ENCODE measurements at places on chromosomes 4 and X.

DNA sequence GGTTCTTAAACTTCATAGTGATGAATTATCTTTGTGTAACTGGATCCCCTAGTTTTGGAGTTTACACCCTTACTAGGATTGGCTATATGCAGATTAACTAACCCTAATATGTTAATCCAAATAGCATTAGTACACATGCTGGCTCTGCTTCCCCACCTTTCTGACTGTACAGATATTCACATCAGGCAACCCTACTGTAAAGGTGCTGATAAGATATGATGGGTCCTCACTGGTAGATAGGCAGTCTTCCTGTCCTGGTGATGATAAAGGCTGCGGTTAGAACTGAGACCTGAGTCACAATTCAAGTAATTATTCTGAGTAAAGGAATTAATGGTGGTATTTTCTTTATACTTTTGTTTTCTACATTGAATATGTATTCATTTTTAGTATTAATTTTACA is 118.6 kb downstream of the COL4A5 start:
- no peak for DNase-seq

DNA sequence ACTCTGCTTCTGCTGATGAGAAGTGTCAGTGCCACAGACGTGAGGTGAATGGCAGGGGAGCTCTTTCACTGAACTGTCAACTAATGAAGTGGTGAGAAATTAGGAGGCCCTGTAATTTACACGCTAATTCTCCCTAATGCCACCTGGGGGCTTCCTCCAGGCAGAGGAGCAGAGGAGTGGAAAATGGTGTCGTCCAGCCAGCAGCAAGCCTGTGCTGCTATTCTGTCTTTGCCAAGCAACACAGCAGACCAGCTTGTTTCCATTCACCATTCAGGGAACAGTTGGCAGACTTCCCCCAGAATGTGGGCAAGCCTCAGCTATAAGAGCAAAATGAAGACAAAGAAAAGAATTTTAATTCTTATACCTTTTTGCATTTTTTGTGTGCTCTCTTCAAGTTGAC is 245.2 kb upstream of the TET2 start:
- no peak for DNase-seq

DNA sequence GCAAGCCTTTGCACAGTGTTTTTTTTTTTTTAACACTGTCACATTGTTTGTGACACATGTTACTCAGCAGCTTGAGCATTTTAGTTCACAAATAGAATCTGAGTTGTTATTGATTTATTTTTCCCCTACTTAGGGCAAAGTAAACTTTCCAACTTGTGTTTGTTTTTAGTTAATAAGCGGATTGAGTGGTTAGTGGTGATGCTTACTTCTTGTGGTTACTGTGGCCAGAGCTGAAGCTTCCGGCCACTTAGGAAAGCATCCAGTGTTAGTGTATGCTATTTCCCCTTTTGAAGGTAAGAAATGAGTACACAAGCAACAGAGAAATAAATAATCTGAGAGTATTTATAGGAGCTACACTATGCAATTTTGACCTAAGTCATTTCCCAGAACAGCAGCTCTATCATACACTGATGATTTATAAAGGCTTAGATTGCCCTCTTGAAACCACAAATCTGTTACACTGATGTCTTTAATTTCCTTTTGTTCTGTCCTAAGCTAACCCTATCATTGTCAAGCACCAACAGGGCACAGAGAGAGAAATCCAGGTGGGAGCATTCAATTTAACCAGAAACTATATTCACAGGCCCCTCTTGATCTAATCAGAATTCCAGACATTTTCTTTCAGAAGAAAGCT is 2464.6 kb downstream of the PCDH7 start:
- DNase-seq: no peak

- no peak for DNase-seq
Observed at GRCh38 chrX:124440695-124441094, 94.3 kb downstream of the SH2D1A start.

GRCh38 chrX:30893206-30893605 is 4.2 kb upstream of the TAB3 start:
- no peak for DNase-seq

DNA sequence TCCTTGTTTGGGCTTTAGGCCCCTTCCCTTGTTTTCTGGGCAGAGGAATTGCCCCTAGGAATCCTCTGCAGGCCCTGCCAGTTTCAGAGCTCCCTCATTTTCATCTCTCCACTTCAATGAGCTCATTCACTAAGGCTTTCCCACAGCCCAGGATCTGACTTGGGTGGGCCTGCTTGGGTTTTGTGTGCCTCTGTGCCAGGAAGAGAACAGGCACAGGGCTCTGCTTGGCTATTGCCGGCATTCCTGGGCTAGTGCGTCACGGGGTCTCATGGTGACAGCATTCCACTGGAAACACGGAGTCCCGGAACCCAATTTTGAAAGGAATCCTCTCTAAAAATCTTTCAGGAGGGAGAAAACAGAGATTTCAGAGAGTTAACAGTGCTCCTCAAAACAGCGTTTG is 150.5 kb downstream of the VCX3A start:
- DNase-seq: no peak

DNA sequence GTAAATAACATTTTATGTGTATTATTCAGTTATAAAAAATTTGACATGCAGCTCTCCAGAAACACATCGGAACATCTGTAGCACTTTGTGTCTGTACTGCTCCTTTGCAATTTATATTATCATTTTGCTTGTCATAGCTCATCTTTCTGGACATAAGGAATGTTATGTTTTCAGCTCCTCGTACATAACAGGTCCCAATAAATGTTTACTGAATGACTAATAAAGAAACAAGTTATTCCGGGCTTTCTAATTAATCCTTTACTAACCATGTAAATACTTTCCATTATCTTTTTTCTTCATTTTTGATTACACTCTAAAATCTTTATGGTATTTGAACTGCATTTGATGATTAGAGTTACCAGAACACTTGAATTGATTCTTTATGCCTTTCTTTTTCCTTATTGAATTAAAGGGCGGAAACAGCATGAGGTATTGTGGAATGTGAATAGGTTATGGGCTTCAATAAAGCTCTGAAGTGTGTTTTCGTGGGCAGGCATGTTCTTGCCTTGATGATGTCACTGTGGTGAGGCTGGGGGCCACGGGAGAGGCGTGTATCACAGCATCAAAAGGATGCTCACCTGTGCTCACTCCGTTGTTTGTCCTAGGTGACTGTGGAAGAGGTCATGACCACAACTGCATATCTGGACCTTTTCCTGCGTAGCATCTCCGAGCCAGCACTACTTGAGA is 131.6 kb downstream of the GATB start:
- no peak for DNase-seq

GRCh38 chr4:13840502-13841190 is 213.1 kb upstream of the BOD1L1 start:
- no peak for DNase-seq

- no peak for DNase-seq
Observed at GRCh38 chr4:153348006-153348405, 3.5 kb downstream of the MND1 start.

DNA sequence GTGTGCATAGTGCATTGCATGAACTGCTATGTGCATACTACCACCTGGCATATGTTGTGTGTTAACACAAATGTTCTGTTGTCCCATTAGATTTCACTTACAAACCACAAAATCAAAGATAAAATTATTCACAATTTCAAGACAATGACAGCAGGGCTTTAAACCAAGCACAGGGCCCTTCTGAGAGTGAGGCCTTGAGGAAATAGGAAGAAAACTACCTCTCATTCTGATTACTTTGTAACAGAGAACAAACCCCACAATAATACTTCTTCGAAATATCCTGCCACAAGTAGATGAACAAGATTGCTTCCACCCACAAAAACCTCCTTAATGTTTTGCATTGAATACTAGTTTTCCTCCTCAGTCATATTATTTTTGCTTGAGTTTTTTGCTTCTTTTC is 85.5 kb upstream of the SPANXB1 start:
- DNase-seq: no peak

- DNase-seq: no peak
Observed at GRCh38 chr4:128519163-128519830, 231.7 kb upstream of the PGRMC2 start.

DNA sequence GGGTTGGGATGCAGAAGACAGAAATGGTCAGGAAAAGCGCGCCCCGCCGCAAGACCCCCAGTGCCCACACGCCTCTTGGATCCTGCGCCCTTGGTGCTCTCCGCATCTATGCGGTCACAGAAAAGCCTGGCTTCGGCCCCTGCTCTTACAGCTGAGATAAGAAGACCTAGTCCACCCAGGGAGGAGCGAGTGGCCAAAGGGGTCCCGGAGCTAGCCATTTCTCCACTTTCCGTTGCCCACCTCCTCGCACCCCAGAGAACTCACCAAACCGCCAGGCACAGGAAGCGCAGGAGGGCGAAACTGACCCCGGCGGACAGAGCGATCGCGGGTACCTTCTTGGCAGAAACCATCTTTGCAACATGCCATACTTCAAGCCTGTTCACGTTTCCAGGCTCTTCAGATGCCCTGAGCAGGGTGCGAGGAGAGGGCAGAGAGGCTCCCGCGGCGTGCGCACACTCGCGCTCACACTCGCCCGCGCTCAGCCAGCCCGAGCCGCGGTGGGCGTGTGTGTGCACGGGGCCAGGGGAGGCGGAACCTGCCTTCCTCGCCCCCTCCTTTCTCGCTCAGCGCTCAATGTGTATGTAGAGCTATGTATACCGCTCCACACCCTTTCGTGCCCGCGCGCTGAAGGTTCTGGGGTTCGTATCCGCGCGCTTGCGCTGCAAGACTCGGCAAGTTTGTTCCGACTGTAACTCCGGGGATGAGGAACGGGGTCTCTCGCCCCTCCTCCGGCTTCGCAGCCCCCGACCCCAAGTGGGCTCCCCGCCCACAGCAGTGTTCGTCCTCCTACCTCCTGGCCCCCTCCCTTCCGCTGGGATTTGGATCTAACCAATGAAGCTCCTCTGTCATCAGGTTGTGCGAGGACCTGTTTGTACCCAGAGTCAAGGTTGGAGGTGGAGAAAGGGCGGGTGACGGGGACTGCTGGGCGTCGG is at the start of gene GABRA4:
GABRA4 (minus strand) TSS at position 507 of the 932 bp plus-strand sequence; CDS start at position 350, 157 bp downstream.
- DNase-seq: no peak

DNA sequence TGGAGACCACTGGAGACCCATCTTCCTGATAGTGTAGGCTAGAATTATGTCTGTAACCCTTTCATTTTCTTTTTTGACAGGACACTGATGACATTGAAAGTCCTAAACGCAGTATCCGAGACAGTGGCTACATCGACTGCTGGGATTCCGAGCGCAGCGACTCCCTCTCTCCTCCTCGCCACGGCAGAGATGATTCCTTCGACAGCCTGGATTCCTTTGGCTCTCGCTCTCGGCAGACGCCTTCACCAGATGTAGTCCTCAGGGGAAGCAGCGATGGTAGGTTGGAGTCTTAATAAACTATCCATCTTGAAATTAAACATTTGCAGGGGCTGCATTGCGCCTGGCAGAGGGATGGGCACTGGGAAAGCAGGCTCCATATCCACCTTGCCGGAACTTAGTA is 75.4 kb downstream of the LIMCH1 start:
- DNase-seq: no peak

DNA sequence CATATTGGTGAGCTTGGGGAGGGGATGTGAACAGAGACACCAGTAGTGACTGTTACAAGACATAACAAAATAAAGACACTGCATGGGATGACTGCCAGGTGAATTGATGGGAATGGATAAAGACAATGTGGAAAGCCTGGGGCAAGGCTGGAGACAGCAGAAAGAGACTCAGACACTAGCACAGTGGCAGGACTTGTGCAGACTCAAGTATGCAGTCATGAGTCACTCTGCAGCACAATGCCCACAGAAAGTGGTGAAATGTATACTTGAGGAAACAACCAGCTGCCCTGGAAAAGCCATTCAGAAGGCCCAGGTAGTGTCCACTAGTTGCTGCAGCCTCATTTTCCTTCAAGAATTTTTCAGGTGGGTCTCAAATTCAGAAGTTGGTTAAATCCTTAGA is 452.3 kb downstream of the MID1IP1 start:
- DNase-seq: no peak

DNA sequence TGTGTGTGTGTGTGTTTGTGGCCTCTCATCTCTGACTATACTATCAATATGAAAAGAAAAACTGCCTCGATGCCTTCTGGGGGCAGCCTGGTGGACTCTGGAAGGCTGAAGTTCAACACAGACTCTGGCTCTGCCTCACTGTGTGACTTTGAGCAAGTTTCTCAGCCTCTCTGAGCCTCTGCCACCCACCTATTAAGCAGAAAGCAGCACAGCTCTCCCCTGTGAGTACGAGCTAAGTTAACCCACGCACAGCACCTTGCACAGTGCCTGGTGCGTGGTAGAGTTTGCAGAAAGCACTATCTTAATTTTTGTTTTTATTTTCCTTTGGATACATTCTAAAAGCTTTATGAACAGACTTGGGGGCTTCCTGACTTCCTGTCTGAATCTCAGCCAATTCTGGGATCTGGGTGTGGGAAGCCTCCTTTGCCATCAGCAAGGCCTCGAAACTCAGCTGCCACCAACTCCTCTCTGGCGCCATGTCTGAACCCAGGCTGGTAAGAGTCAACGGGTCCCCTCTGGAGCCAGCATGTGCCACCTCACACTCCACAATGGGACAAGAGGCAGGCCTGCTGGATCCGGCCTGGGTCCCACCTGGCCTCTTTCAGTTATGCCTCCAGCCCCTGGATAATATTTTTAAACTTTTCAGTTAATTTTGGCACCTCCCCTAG is 57.3 kb downstream of the JAKMIP1 start:
- DNase-seq: no peak

DNA sequence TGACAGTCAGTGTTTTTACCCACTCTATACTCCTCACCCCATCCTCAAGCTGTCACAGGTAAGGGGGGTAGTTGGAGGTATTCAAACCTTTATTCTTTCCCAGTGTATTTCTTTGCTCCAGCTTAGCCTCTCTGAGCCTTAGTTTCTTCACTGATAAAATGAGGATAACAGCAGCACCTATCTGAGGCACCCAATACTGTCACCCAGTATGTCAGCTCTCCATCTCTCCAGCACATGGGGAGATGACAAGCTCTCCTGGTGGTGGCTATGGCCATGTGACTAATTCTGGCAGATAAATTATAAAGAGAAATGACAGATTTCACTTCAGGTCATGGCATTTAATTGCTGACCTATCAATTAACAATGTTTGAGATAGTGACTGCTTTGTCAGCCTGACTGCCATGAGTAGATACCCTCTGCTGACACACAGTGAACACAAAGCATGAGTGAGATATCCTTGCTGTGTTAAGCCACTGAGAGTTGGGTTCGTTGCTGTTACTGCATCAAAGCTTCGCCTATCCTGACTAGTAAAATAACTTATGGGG is 176.4 kb upstream of the TBC1D9 start:
- DNase-seq: no peak

- no peak for DNase-seq
Observed at GRCh38 chrX:94854251-94854650, 1180.2 kb downstream of the FAM133A start.

- DNase-seq: no peak
Observed at GRCh38 chr4:116024954-116025708, 911.7 kb upstream of the NDST4 start.

GRCh38 chr4:137961051-137961438 is 281.1 kb downstream of the SLC7A11 start:
- no peak for DNase-seq

DNA sequence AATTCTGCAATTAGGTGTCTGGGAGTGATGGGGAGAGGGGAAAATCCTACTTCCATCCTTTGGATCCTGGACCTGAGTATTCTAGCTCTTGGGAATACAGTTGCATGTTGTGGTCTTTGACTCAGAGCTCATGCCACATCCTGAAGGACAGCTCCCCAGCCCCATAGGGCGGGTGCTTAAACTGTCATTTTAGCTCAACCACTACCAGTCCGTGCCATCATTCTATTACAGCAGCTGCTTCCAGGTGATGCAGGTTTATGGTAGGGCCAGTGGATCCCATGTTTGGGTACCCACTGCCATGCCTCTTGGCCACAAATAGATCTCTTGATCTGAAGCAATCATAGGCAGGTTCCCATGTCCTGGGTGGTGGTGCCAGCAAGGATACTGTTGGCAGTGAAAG is 34.7 kb downstream of the CCKAR start:
- DNase-seq: no peak

- DNase-seq: no peak
Observed at GRCh38 chrX:53268173-53268572, 13.2 kb downstream of the IQSEC2 start.

Data from activated CD4-positive, CD25-positive, alpha-beta regulatory T cell treated with anti-CD3 and anti-CD28 coated beads, Interleukin-2, amount 50 U/mL, for 16 hours (primary cell).